ENCODE measurements at places on chromosomes 5 and 9.
A peak's percentile ranks its signal among the peaks of the same experiment; 100 is the strongest.

DNA sequence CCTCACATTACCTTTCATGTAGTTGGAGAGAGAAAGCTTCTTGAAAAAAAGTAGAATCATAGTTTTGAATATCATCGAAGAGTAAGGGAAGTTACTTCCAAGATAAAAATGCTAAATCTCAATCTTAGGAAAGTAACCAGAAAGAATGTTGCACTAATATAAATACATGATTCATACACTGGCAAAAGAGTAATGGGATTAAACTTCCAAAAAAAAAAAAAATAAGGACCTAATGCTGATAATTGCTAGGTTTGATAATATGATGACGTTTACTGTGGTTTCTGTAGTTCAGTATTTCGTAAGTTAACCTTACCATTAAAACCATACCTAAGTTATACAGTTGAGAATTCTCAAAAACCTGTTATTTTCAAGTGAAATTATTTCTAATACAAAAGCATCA is 573.8 kb upstream of the CDH9 start:
- DNase-seq, result no peak

- DNase-seq, result no peak
These were observed 21.1 kb downstream of the SPOCK1 start for GRCh38 chr5:137478043-137478442.

- no peak for DNase-seq
These were observed 87.2 kb downstream of the TLE4 start for GRCh38 chr9:79658926-79659325.

- DNase-seq, result no peak
These were observed 42.7 kb downstream of the SVEP1 start for GRCh38 chr9:110536822-110537221.

DNA sequence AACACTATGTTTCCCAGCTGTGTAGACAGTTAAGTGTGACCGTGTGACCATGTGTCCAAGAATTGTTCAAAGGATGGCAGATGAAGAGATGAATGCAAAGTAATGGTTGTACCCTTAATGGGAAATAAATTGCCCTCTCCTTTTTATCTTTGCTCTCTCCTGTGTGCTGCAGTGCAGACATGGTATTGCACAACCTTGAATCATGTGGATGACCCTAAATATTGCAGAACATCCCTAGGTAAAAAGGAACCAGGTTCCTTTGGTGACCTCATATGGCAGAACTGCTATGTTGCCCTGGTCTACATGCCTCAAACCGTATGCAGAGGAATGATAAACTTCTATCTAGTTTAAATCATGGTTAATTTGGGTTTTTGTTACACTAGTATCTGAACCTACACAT is 81.7 kb upstream of the CTNND2 start:
- no peak for DNase-seq

GRCh38 chr5:123671042-123671441 is 159.1 kb downstream of the CSNK1G3 start:
- peak; percentile 59 for DNase-seq

- DNase-seq, result peak; percentile 57
These were observed 7.6 kb downstream of the SHROOM1 start for GRCh38 chr5:132822650-132823480.

DNA sequence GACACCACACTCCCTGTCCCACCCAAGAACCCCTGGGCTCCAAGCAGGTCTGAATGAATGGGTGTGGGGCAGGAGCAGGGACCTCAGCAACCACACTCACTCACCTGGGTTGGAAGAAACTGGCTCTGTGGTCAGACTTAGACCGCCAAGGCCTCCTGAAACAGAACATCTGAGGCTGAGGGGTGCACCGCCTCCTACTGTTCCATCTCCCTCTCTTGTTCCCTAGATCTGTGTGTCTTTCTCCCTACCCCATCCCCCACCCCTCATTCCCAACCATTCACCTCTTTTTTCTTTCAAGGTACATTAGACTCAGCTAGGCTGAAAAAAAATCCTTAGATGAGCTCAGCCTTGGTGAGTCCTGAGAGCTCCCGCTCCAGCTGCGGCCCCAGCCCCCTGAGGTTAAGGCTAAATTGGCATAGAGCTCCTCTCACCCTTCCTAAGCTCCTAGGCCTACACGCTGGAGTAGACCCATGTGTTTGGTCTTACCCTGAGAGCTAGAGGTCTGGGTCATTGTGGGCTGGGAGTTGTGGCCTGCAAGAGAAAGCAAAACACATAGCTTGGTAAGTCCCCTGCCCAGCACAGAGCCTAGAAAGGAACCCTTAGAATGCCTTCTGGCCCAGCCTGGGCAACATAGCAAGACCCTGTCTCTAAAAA is 4.8 kb downstream of the ECSCR start:
- DNase-seq, result no peak

DNA sequence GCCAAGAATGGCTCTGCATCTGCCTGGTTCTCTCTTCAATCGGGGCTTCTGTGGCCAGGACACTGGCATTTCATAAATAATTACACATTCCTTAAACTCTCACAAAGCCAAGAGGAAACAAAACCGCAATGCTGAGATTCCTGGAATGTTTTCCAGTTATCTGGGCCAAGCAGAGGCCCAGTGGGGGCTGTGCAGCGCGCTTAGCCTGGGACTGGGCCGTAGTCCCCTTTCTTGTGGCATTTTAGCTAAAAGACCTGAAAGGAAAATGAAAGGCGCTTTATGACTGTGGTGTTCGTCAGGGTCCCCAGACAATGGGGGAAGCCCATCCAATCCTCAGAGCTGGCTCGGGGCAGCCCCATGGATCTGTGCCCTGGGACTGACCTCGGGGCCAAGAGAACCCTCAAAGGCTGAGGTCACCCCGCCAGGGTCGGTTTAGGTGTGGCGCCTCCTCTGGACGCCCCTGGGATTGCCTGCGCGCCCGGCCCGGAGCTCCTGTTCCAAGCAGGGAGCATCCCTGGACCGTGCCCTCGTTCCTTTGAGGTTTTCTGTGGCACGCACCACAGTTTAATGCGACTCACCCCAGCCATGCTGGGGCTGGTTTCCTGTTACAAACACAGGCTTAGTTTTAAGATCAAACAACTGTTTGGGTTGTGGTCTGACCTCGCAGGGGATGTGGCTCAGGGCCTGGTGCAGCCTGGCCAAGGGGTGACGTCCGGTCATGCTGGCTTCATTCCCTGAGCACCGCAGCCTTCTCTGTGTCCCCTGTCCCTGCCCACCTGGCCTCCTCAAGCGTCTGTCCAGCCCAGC is 51.5 kb upstream of the NKD2 start:
- DNase-seq, result peak; percentile 62

- DNase-seq, result peak; percentile 75
These were observed 18.8 kb downstream of the SMIM32 start for GRCh38 chr5:136174021-136174659.

DNA sequence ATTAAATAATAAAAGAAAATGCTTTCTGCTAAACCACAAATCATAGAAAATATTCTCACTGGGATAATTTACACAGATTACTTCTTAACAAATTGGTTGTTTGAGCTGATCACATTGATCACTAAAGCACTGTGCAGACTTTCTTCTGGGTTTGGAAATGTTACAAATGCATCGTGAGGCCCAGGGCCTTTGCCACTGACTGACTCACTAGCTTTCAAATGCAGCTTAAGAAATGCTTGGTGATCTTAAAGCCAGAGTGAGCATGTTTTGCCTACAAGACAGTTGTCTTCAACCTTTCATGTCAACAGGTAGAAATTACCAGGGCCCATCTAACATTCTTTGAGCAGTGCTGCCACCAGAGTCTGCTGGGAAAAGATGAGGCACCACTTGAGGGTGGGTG is 252.3 kb upstream of the ADRA1B start:
- no peak for DNase-seq

DNA sequence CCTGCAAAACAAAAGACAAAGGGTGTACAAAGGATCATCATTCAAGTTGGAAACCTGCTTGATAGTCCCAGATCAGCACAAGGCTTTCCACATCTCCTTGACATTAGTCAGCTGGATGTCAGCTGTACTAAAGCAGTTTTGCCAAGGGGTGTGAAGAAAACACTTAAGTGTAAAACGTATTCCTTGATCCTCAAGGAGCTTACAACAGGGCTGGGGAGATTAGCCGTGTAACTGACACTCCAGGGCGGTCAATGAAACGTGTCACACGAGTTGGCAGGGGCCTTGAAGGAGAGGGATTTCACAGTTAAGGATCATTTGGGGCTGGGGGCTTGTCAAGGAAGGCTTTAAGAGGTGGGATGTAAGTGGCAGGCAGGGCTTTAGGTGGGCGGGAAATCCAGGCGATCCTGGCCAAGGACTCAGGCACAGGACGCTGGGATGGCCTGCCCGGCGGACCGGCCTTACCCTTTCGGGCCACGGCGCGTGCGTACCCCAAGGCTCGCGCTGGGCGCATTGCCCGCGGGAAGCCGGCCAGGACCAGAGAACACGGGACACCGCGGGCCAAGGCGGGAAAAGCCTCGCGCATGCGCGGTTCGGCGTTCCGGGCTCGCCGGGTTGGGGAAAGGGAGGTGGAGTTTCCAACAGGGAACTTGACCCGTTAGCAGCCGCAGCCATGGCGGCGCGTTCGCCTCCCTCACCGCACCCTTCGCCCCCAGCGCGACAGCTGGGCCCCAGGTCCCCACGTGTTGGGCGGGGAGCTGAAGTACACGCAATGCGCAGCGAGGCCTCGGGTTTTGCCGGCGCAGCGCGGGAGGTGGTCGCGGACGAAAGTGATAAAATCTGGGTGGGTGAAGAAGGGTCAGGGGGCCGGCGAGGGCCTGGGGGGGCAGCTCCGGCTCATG is at the start of gene CNTLN:
Gene CNTLN (plus strand): TSS at position 645 of the 899 bp plus-strand sequence. CDS start 26 bp downstream, at position 671.
- DNase-seq, result peak; percentile 87

GRCh38 chr9:22913026-22913425 is 466.4 kb downstream of the DMRTA1 start:
- DNase-seq, result no peak

- DNase-seq, result peak; percentile 66
These were observed 1.7 kb upstream of the POMT1 start for GRCh38 chr9:131500939-131501541.

GRCh38 chr5:77945874-77946273 is 169.7 kb upstream of the TBCA start:
- DNase-seq, result no peak

DNA sequence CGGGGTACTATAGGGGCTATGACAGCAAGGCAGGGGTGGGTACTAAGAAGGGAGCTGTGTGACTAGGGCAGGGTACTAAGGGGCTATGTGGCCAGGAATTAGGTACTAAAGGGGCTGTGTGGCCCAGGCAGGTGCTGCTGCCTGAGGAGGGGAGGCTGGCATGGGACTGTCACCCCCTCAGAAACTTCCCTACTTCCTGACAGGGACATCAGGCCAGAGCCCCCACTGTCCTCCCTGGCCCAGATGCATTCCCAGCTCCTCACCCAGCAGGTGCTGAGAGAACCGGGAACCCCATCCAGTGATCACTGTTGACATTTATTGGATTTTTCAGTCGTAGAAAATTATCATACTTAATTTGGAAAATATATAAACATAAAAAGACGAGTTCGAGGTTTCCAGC is 26.6 kb downstream of the IRX2 start:
- no peak for DNase-seq

All from common myeloid progenitor, CD34-positive (primary cell).